ENCODE measurements at places on chromosomes 16 and 17.

DNA sequence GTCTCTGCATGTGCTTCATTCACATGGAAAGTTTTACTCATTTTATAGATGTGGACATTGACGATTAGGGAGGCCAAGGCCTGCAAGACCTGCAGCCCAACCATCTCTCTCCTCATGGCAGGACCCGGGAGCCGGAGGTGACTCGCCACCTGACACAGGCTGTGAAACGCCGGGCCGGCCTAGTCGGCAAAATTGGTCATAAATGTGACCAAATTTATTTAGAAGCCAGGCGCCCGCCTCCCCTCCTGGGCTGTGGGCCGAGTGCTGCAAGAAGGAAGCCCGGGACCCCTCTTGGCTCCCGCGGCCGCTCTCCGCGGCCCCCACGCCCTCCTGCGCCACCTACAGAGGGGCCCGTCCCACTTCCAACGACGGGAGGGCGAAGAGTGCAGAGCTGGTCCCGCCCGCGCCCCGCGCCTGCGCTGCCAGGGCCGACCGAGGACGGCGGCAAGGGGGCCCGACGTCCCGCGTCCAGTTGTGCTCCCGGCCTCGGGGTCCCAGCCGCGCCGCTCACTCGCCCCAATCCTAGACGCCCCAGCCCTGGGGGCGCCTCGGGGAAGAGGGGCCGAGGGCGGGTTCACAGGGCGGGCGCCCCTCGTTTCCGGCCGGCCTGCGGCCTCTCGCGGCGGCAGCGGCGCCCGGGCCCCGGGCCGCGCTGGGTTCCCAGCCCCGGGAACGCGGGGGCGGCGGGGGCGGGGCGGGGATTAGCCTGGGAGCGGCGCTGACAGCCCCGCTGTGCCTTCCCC, 47.5 kb downstream of the WNT3 start:
- no peaks in the 10 kb centered on the region for H3K27me3 ChIP-seq
- H3K36me3 ChIP-seq, result no peaks in the 10 kb centered on the region
- peak overlapping the region; percentile 44 for H3K4me3 ChIP-seq
- no peaks in the 10 kb centered on the region for H3K4me1 ChIP-seq

DNA sequence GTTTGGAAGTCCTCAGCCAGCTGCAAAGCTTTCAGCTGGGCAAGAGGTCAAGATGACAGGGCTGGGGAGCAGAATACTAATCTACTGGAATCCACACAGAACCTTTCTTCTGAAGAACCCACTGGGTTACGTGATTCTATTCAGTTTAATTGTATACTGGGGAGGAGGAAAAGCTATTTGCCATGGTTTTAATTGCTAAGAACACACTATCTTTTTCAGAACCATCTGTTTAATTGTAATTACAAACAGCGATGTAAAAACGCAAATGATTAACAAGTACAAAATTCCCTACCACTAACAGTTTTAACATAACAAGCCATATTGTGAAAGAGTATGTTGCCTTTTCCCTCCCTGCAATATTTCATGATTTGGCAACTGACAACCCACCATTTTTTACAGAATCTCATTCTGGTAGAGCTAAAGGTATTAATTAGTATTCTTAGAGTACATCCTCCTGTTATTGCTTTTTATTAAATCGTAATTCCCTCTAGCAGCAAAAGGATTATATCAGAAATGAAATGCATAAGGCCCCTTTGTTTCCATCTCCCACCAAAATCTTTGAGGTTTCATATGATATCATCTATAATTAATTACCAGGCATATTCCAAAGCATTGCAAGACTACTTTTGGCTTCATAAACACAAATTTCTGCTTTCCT, 12.1 kb downstream of the HYDIN start:
- no peaks in the 10 kb centered on the region for H3K36me3 ChIP-seq
- H3K4me3 ChIP-seq, result no peak overlapping the region
- no peak overlapping the region for H3K27ac ChIP-seq
- H3K27me3 ChIP-seq, result no peaks in the 10 kb centered on the region

DNA sequence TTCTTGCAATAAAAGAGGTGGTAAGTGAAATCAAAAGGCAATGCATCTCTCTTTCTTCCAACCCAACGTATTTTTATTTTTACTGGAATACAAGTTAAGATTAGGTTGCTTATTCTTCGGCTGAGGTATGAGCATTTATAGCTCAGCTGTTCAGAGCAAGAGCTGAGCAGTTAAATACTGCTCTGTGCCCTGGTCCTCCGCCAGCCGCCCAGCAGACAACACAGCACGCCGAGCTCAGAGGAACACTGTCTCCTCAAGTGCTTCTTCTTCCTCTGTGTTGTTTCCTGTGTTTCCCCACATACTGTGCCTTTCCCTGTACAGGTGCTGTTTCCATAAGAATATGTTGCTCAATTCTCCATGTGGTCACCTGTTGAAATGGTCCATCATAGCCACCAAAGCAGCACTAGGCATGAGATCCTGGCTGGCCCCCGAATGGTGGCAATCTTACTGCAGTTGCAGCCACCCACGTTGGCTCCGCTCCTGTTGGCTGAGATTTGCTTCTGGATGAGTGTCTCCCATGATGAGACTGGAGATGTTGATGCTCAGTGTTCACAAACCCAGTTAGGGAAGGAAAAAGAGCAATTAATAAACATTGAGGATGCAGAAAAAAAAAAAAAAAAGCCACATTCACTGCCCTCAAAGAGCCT, 515.3 kb downstream of the GRIN2A start:
- DNase-seq, result no peak
- no peaks in the 10 kb centered on the region for H3K4me1 ChIP-seq
- H3K27me3 ChIP-seq, result no peaks in the 10 kb centered on the region
- H3K36me3 ChIP-seq, result no peaks in the 10 kb centered on the region

GRCh38 chr17:76789235-76789788, 51.4 kb downstream of the MFSD11 start:
- no peaks in the 10 kb centered on the region for H3K4me1 ChIP-seq
- no peaks in the 10 kb centered on the region for H3K27me3 ChIP-seq

GRCh38 chr17:1473170-1473569, 17.1 kb upstream of the CRK start:
- H3K27ac ChIP-seq, result no peak overlapping the region
- H3K4me3 ChIP-seq, result no peak overlapping the region
- H3K36me3 ChIP-seq, result peaks cover 33% of the 10 kb centered on the region
- DNase-seq, result no peak

- H3K27me3 ChIP-seq, result no peaks in the 10 kb centered on the region
- H3K4me3 ChIP-seq, result no peak overlapping the region
- H3K36me3 ChIP-seq, result no peaks in the 10 kb centered on the region
- H3K27ac ChIP-seq, result no peak overlapping the region
- H3K4me1 ChIP-seq, result peaks cover 2% of the 10 kb centered on the region
- no peak for DNase-seq
Measured at GRCh38 chr16:78306361-78306760, 206.9 kb downstream of the WWOX start.

- no peaks in the 10 kb centered on the region for H3K4me1 ChIP-seq
- H3K4me3 ChIP-seq, result no peak overlapping the region
- no peaks in the 10 kb centered on the region for H3K27me3 ChIP-seq
Measured at GRCh38 chr17:4341616-4341977, 24.9 kb downstream of the UBE2G1 start.

DNA sequence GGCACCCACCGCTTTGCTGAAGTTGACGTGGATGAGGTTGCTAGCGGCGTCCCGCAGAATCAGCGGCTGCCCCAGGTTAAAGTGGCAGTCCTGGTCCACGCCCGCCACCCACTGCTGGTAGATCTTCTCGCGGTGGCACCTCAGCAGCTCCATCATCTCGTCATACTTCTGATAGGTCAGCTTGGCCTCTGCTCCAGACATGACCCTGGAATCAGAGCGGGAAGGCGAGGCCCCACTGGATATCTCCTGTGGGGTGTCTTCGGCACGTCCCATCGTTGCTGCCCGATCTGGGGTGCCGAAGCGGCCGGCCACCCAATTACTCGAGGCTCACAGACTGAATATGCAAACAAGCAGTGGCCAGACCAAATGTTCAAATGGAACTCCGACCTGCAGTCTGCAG, 16.5 kb downstream of the DNAH17 start:
- H3K4me1 ChIP-seq, result no peaks in the 10 kb centered on the region
- no peaks in the 10 kb centered on the region for H3K27me3 ChIP-seq
- H3K4me3 ChIP-seq, result no peak overlapping the region
- H3K36me3 ChIP-seq, result no peaks in the 10 kb centered on the region
- no peak overlapping the region for H3K27ac ChIP-seq
- no peak for DNase-seq

DNA sequence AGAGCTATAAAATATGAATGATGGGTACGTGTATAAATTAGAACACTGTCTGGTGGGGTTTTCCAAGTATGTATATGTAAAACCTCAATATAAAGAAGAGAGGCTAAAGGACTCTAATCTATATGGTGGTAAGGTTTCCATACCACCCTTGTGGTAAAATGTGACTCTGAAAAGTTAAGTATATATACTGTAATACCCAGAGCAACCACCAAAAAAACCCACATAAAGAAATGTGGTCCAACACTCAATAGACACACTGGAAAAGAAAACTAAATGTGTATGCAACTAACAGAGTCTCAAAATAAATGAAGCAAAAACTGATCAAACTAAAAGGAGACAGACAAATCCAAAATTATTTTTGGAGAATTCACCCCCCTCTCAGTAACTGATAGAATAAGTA, 72.2 kb downstream of the XPO6 start:
- no peaks in the 10 kb centered on the region for H3K36me3 ChIP-seq
- H3K4me1 ChIP-seq, result no peaks in the 10 kb centered on the region
- no peak overlapping the region for H3K4me3 ChIP-seq
- no peaks in the 10 kb centered on the region for H3K27me3 ChIP-seq
- no peak for DNase-seq

GRCh38 chr16:75262104-75262799, 10.8 kb upstream of the BCAR1 start:
- no peaks in the 10 kb centered on the region for H3K36me3 ChIP-seq
- peaks cover 47% of the 10 kb centered on the region for H3K4me1 ChIP-seq
- H3K27ac ChIP-seq, result peak overlapping the region; percentile 58
- DNase-seq, result peak; percentile 56

- no peak for DNase-seq
- no peaks in the 10 kb centered on the region for H3K4me1 ChIP-seq
- H3K4me3 ChIP-seq, result no peak overlapping the region
- H3K36me3 ChIP-seq, result no peaks in the 10 kb centered on the region
- H3K27me3 ChIP-seq, result no peaks in the 10 kb centered on the region
Measured at GRCh38 chr17:8806253-8806925, 7.2 kb upstream of the MFSD6L start.

GRCh38 chr16:48503336-48503735, 106.6 kb downstream of the N4BP1 start:
- H3K36me3 ChIP-seq, result no peaks in the 10 kb centered on the region
- no peak overlapping the region for H3K27ac ChIP-seq
- peaks cover 17% of the 10 kb centered on the region for H3K4me1 ChIP-seq
- DNase-seq, result no peak
- no peaks in the 10 kb centered on the region for H3K27me3 ChIP-seq

DNA sequence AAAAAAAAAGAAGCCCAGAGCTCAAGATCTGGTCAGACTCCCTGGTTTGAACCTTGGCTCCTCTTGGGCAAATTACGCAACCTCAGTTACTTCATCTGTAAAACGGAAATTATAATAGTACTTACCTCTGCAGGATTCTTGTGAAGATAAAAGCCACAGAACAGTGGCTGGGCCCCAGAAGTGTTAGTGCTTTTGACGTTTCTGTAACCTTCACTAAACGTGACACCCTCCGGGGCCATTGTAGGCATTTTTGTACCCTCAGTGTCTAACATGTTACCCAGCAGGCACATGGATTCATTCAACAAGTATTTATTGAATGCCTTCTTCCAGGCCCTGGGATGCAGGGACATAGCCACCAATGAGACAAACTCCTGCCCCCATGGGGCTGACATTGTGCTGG, 58.0 kb downstream of the PITPNC1 start:
- no peaks in the 10 kb centered on the region for H3K4me1 ChIP-seq
- peak overlapping the region; percentile 23 for H3K27ac ChIP-seq
- no peak for DNase-seq
- no peaks in the 10 kb centered on the region for H3K27me3 ChIP-seq

- H3K36me3 ChIP-seq, result no peaks in the 10 kb centered on the region
- H3K27me3 ChIP-seq, result no peaks in the 10 kb centered on the region
- no peak overlapping the region for H3K27ac ChIP-seq
- no peak overlapping the region for H3K4me3 ChIP-seq
Measured at GRCh38 chr16:63512910-63513309, 1476.7 kb upstream of the CDH8 start.

GRCh38 chr16:76946879-76947278, 244.1 kb upstream of the MON1B start:
- no peaks in the 10 kb centered on the region for H3K36me3 ChIP-seq
- no peak overlapping the region for H3K4me3 ChIP-seq
- H3K27ac ChIP-seq, result no peak overlapping the region
- DNase-seq, result no peak
- no peaks in the 10 kb centered on the region for H3K27me3 ChIP-seq

- H3K4me3 ChIP-seq, result peak overlapping the region; percentile 61
- no peak for DNase-seq
- no peaks in the 10 kb centered on the region for H3K27me3 ChIP-seq
- no peaks in the 10 kb centered on the region for H3K36me3 ChIP-seq
- H3K4me1 ChIP-seq, result no peaks in the 10 kb centered on the region
Measured at GRCh38 chr16:787321-787966, 737 bp downstream of the RPUSD1 start.

DNA sequence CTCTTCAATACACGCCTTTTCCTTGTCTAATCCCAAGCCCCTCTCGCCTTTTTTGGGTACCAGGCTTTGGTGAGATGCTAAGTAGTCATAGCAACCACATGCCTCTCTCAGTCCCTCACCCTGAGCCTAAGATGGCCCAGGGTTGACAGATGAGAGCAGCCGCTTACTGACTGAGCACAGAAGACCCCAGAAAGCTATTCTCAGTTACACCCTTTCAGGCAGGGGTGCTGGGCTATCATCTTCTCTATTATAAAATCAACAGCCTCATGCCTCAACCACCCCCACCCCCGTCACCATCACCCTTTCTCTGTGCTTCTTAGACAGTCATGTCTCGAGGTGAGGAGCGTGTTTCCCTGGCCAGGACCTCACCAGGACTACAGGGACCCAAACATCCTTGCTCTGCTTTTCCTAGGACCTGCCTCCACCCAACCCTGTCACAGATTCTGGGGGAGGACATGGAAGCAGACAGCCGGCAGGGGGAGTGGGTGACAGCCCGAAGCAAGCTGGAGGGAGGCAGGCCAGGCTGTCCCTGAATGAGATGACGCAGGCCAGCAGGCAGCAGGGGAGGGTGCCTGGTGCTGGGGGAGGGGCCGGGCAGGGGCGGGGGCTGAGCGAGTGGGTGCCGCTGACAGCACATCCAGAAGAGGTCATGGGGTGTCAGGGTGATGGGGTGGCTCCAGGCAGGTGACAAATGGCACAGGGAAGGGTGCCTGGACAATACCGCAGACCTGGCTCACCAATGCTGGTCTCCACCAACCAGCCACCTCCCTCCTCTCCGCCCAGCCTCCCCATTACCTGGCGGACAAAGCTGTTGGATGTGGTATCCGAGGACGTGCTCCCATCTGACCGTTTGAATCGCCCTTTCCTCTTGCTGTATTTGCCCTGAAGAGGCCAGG, 3.1 kb downstream of the CACNB1 start:
- no peak overlapping the region for H3K27ac ChIP-seq
- peak; percentile 89 for DNase-seq
- no peaks in the 10 kb centered on the region for H3K4me1 ChIP-seq
- H3K27me3 ChIP-seq, result no peaks in the 10 kb centered on the region

GRCh38 chr16:68264128-68265077, at the start of gene SLC7A6:
TSS of gene SLC7A6 (plus strand) at chr16:68264526. CDS start at chr16:68274727, 10,201 bp downstream.
- peak; percentile 73 for DNase-seq
- H3K4me1 ChIP-seq, result no peaks in the 10 kb centered on the region
- no peaks in the 10 kb centered on the region for H3K36me3 ChIP-seq

GRCh38 chr17:16352303-16352666, 984 bp downstream of the CENPV start:
- H3K27ac ChIP-seq, result no peak overlapping the region
- peak; percentile 71 for DNase-seq
- peak overlapping the region; percentile 73 for H3K4me3 ChIP-seq
- H3K4me1 ChIP-seq, result peaks cover 2% of the 10 kb centered on the region

All from kidney (tissue), 22 donors.